Stimulated activated CD8-positive, alpha-beta memory T cell treated with anti-CD3 and anti-CD28 coated beads, Interleukin-15, amount 100 ng/mL, for 1 hour (primary cell): ENCODE measurements at places on chromosomes 2 and 18.

DNA sequence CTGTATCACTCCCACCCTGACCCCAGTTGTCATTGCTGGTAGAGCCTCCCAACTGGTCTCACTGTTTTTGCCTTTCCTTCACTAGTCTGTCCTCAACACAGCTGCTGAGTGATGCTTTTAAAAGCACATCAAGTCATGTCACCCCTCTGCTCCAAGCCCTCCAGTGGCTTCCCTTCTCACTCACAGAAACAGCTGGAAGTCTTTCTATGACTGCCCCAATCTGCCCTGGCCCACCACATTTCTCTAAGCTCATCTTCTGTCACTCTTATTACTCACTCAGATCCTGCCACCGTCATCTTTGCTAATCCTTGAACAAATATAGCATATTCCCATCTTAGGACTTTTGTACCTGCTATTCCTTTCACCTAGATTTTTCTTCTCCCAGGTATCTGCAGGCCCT, 242.6 kb upstream of the RBBP8 start:
- DNase-seq = no peak

DNA sequence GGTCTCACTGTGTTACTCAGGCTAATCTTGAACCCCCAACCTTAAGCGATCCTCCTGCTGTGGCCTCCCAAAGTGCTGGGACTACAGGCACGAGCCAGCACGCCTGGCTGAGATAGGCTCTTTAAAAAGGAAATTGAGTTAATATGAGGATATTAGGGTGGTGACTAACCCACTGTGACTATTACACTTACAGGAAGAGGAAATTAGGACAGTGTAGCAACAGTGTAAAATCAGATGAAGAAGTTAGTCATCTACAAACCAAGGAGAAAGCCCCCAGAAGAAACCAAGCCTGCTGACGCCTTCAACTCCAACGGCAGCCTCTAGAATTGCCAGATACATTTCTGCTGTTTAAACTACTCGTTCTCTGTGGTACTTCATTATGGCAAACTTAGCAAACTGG, 711.9 kb downstream of the SUCLG1 start:
- DNase-seq = no peak

DNA sequence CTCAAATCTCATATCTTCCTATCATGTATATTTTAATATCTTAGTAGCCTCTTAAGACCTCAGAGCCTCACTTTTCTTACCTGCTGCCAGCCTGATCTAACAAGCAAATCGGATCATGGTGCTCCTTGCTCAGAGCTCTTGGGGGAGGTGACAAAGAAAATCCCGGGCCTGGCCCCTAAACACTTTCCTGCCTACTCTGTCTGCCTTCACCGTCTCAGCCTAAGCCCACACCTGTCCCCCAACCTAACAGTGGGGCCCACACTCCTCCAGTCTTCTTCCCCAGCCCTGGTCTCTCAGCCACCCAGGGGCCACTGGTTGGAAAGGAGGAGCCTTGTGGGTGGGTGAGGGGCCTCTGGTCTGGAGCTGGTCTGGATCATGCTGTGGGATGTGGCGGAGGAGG, 207.3 kb downstream of the HAUS1 start:
- DNase-seq = no peak

GRCh38 chr2:120305937-120306490, 39.9 kb upstream of the INHBB start:
- DNase-seq = no peak

GRCh38 chr2:174171686-174172445, 76.5 kb downstream of the OLA1 start:
- DNase-seq = no peak

DNA sequence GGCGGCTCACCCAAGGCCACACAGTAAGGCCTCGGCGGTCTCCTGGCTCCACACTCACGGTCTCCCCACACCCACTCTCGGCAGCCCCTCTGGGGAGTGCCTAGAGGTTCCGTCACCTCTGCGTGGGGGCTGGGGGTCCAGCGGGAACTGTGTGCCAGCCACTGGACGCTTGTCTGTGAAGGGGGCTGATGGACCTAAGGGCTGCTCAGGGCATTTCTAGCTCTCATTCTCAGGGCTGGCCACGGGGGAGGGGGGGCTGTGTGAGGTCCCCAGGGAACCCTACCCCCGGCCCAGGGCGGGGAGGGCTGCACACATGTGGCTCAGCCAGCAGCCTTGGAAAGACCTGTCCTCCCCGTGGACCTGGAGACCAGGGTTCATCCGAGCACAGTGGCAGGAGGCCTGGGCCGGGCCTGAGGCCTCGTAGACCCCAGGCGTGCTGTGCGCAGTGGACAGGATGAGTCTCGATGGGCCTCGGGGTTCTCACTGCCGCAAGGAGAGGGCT, 27.1 kb upstream of the ODC1 start:
- DNase-seq = no peak

DNA sequence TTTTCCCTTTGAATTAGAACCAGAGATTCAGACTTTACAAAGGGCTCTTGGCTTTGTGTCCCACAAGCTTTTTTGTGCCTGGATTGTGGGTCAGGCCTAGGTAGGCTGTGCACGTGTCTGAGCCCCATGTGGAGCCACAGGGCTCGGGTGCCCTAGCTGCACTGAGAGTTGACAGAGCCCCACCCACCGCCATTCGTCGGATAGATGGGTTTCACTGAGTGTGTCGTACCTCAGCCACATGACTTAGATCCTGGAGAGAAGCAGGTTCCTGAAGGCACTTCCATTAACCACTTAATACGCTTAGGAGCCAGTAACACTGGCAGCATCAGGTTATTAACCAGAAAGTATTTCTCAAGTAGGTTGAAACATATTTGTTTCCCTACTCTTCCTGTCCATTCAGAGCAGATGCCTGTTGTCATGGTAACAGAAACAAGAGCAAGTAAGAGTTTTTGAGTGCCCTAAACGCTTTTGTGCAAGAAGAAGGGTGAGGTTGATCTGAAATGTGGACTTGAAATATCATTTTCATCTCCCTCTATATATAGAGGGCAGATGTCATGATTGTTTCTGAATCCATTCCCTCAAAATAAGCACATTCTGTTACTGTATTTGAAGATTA, 30.0 kb downstream of the ADCYAP1 start:
- no peak for DNase-seq

GRCh38 chr18:2990956-2991640, 21.8 kb downstream of the LPIN2 start:
- no peak for DNase-seq

- no peak for DNase-seq
These were observed 69.4 kb upstream of the ODC1 start for GRCh38 chr2:10517351-10518043.
